ENCODE measurements at places on chromosomes 5 and 9.

GRCh38 chr9:135978642-135979546 lies 17.7 kb upstream of the UBAC1 start:
- DNase-seq = no peak

DNA sequence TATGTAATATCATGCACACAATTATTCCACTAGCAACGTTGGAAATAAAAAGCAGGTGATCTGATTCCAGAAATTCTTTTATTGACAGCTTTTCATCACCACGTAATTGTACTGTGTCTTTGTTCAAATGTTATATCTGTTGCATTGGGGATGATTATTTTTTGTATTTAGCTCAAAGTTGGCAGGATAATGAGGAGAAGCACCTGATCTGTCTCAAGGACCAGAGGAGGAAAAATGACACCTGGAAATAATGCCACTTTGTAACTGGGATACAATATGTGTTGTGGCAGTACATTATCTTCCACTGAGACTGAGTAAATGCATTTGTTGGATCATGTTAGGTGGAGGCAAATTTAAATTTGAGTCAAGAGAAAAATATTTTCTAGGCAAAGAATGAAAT lies 1298.8 kb upstream of the CDH6 start:
- DNase-seq = no peak

GRCh38 chr5:174572591-174572990 lies 151.8 kb upstream of the MSX2 start:
- DNase-seq = no peak

GRCh38 chr5:14428302-14429081 lies 153.1 kb upstream of the OTULINL start:
- DNase-seq = no peak

GRCh38 chr5:135591277-135591676 lies 12.5 kb upstream of the CXCL14 start:
- no peak for DNase-seq

DNA sequence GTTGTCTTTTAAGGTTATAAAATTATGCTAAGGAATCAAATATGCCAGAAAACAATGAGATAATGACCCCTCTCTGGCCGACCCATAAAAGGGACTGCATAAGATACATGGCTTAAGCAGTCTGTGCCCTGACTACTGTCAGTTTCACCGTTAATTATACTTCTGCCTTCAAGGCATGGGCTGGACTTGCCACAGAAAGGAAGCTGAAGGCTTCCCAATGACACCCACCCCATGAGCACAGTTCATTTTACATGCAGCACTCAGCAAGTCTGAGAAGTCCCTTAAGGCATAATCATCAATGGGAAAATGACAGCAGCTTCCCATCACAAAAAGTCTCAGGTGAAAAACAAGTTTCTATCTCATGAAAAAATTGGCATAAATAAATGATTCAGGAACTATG lies 175.6 kb downstream of the GLIS3 start:
- DNase-seq = no peak

GRCh38 chr5:139631520-139632165 lies 16.5 kb upstream of the CXXC5 start:
- no peak for DNase-seq

DNA sequence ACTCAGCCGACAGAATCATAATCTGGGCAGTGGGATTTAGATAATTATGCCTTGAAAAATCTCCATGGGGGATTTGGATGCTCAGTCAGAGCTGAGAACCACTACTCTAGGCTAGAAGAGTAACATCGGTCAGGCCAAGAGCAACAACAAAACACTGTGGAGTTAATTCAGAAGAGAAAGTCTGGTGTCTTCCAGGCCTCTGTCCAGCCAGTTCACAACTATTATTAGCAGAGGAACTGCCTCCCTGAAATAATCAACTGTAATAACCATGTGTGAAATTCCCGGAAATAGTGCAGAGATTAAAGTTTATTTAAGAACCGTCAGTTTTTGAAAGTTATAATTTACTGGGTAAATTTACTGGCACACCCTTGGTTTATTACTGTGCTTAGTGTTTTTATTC lies 8.2 kb upstream of the MARCHF3 start:
- no peak for DNase-seq

DNA sequence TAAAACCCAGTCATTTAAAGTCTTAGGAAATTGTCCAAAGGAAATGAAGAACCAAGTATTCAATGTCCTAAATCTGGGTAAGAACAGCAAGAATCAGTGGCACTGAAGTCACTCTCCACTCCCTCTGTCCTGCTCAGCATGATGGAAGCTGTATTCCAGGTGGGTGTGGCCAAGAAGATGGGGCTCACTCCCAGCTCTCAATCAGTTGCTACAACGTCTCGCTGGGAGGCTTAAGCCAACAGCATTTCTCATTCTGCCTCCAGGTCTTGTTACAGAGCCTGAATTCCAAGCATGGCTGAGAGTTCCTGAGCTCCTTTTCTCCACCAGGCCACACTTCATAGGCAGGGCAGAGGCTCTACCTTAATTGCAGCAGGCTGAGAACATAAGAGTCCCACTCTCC lies 41.2 kb upstream of the TRIO start:
- DNase-seq = no peak

- DNase-seq = no peak
Measured at GRCh38 chr5:137019229-137019628, 479.9 kb downstream of the SPOCK1 start.

GRCh38 chr5:154868702-154869101 lies 10.3 kb downstream of the CNOT8 start:
- DNase-seq = no peak

GRCh38 chr9:115230924-115231515 lies 113.1 kb upstream of the TNC start:
- DNase-seq = no peak

- no peak for DNase-seq
Measured at GRCh38 chr5:57468481-57469163, 14.0 kb downstream of the ACTBL2 start.

GRCh38 chr5:115555084-115555633 lies 10.6 kb upstream of the FEM1C start:
- DNase-seq = no peak

DNA sequence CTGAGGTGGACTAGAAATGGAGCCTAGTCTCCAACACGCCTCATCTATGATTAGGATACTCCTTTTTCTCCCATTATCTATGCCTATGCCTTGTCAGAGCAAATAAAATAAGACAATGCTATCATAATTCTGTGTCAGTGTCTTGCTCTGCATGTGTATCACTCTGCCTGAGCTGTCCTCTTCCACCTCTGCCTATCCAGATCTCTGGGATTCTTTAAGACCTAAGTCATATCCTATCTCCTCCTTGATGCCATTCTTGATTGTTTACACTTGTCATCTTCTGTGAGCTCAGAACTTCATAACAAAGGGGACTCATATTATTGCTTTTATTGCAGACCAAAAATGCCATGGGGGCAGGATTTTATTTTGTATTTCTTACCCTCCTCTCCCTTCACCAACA lies 351.2 kb upstream of the C9orf72 start:
- no peak for DNase-seq
